ENCODE measurements at places on chromosomes 3 and 15.

- no peak for DNase-seq
Observed at GRCh38 chr3:55607844-55608243, 120.7 kb upstream of the WNT5A start.

GRCh38 chr15:37984368-37984767 is 49.9 kb downstream of the TMCO5A start:
- no peak for DNase-seq

DNA sequence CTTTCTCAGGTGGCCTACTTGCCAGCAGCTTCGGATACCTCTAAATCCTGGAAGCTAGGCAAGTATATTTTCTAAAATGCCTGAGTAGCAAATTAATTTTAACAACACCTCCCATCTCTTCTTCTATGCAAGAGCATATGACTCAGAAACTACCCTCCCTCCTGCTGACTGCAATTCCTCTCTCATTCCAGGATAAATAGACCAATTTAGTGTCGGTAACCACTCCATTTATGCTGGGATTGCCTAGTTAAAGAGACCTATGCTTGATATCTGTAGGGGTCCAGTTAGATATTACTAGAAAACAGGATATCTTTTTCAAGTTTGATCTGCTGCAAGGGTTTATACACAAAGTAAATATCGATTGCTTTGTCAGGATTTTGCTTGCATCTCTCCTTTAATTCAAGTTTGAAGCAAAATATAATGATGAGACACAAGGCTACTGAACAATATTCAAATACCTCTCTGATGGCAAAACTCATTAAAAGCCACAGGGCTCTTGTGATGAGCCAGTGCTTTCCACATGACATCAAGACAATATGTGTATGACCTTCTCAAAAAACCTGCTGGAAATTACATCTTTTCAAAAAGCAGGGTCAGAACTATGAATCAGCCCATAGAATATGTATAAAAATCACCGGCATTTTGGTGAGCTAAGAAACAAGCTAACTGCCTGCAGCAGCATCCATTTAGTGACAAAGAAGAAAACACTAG is 491.6 kb upstream of the NECTIN3 start:
- DNase-seq, result no peak

DNA sequence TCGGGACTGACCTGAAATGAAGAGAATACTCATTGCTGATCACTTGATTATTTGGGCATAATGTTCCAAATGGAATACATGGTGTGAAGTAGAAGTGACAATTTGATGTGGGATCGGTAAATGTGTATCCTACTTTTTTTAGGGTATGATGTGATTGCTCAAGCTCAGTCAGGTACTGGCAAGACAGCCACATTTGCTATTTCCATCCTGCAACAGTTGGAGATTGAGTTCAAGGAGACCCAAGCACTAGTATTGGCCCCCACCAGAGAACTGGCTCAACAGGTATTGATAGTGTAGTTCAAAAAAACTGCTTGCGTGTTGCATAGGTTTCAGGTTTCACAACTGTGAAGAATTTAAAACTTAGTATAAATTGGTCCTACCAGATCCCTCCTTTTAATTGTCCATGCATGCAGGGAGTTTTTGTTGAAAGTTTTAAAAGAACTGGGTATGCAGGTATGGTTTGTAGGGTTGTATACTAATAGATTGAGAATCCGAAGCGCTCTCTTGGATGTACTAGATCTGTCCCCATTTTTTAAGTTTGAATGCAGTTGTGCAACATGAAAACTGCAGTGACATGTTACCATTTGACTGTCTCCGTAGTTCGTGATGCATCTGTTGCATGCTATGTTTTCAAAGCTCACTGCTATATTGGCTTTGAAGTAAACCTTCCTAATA is 1.6 kb downstream of the EIF4A2 start:
- no peak for DNase-seq

DNA sequence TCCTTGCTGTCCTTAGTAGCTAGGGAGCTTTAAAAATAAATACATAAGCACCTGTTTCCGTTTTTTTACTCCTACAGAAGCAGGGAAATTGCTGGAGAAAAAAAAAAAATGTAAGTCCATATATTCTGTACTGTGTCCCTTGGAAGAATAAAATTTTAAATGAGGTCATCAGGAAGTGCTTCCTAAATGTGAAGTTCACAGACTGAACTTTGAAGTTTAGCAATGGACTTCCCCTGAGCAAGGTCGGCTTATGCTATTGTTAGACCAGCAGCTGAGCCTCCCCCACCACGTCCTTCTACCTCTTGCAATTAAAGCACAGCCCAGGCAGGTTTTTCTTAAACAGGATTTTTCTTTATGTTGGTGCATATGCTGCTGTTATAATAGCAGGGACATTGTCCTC is 26.3 kb downstream of the LIPC start:
- DNase-seq, result no peak

- DNase-seq, result no peak
Observed at GRCh38 chr3:108088697-108089096, 2.1 kb downstream of the CD47 start.
